AG04449 (cell line): ENCODE measurements at places on chromosomes 12 and 14.
A peak's percentile ranks its signal among the peaks of the same experiment; 100 is the strongest.

- no peak for DNase-seq
Measured at GRCh38 chr12:95265765-95266164, 48.2 kb downstream of the VEZT start.

DNA sequence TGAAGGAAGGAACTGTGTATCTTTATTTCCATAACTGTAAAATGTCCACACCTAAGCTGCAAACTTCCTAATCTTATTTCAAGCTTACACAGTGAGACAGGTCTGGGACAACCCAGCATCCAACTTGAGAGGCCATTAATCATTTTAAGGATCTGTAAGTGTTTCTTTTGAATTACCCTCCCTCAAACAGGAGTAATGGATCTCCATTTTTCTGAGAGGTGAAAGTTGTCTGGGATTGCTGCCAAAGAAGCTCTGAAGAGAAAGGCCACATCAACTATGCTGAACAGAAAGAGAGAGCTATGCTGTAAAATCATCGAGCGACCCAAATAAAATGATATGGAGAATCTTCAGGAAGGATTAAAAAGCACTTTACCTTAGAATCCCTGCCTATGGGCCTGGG lies 131.7 kb upstream of the CPNE8 start:
- no peak for DNase-seq

DNA sequence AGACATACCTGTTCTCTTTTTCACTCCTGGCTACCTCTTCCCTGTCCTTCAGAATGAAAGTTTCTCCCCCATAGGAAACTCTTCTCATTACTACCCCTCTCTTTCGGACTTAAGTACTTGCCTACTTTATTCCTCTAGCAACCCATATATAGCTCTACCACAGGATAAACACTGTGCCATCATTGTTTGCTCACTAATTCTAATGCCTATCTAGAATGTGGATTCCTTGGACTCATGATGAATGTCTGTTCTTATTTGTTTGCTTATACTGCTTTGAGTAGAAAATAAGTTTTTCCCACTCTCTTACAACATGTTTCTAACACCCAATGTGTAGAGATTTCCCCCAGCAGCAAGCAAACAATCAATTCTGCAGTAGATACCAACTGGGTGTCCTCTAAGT lies 1094.9 kb downstream of the SLC6A15 start:
- no peak for DNase-seq

DNA sequence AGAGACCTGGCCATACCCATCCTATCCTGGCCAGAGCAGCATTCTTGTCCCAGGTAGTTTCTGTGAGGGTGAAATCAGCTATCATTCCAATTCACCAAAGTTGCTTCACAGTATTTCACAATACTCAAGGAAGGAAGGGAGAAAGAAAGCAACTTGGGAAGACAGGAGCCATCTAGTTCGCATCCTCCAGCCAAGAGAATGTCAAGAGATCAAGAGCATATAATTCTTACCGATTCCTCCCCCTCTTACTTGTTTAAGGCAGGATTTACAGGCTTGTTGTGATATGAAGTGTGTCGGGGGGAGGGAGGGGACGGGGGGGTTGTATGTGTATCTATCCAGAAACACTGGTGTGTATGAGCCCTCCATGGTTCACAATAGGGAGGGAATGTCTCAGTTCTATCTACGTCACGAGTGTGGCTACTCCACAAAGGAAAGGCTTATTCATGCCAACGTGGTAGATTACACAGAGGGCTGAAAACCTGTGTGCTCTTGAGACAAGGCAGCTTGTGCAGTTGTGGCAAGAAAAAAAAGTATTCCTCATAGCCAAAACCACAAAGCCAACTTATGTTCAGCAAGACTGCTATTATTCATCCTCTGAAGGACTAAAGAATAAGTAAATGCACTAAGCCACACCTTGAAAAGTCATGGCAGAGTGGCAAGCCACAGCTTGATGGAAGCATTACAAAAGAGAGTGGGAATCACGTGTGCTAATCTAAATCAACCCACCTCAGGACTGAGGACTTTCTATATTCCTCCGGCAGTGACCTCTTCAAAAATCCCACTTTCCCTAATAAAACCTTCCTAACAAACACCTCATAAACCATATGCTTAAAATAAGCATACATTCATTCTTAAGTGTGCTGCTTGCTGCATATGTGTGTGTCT lies 35.0 kb downstream of the CORO1C start:
- peak; percentile 94 for DNase-seq

DNA sequence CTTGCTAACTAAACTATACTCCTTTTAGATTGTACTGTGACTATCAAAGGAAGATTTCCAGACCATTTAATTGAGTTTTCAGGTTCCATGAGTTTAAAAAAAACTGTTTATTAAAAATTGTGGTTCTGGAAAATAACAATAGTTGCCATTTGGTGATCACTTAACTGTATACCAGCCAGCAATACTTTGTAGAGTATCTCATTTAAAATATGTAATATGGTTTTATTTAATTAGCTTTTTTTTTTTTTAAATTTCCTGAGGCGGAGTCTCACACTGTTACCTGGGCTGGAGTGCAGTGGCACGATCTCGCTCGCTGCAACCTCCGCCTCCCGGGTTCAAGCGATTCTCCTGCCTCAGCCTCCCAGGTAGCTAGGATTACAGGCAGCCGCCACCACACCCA lies 7.4 kb downstream of the MARK3 start:
- DNase-seq = no peak

DNA sequence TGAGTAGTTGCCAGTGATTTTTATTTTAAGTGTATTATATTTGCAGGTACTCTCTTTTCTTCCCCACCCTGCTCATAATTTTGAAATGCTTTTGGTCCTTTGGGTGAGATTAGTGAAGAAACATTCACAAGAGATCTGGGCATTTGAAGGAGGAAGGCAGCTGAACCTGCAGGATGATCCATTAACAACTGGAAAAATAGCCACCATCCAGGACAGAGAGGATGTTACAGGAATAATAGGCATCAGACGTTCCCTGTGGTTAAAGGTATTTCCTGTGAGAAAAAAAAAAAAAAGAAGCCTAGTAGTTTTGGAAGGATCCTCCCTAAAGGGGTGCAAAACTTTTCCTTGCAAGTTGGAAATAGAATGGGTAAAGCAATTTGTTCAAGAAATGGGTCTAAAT lies 145.3 kb downstream of the SLC38A4 start:
- DNase-seq = no peak

DNA sequence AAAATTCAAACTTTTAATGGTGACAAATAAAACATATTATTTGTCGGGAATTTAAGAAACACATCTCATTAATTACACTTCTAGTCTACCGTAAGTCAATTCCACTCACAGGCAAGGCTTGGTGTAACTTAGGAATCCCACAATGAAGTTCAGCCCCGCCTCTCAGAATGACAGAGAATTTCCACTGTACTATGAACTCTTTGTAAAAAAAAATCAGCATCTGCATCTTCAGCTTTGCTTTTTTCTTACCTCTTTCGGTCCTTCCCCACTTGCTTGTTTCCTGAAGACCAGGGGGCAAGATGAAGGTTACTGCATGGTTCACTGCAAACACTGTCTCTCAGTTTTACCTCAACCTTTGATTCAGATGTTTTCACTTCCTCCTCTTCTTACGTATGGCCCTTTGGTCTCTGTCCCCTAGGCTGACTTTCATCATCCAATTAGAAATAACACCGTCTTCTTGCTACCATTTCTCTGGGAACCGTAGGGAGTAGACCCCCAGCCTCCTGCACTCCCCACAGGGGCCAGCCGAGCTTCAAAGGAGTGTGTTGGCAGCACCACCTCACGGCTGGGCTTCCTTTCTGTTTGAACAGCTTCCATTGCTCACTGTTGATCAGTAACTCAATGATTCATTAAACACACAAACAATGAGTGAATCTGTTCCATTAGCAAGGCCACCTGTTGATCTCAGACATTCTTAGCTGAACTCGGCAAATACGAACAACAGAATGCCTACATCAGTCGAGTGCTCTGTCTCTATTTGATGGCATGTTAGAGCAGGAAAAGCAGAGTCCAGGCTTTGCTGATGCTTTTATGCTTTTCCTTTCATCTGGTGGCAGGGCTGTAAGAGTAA lies 343.0 kb downstream of the BMP4 start:
- DNase-seq = no peak
